ENCODE measurements at places on chromosomes 5 and 9.

GRCh38 chr9:112537561-112537960 is 50.9 kb downstream of the KIAA1958 start:
- DNase-seq: no peak

DNA sequence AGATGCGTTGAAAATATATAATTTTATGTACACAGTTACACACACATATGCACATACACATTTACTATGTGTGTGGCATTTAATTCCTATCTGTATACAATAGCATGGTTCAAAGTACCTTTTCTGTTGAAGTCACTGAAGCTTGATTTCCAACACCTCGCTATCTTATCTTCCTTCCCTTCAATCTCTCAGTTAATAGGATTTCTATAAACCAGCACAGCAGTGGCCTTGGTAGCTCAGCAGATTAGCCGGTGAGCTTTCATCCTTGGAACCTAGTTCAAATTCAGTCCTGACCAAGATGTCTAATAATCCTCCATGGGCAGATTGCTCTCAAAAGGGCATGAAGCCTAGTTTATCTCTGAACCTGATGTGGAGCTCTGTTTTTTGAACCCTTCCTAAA is 2389.5 kb downstream of the MAT2B start:
- no peak for DNase-seq

DNA sequence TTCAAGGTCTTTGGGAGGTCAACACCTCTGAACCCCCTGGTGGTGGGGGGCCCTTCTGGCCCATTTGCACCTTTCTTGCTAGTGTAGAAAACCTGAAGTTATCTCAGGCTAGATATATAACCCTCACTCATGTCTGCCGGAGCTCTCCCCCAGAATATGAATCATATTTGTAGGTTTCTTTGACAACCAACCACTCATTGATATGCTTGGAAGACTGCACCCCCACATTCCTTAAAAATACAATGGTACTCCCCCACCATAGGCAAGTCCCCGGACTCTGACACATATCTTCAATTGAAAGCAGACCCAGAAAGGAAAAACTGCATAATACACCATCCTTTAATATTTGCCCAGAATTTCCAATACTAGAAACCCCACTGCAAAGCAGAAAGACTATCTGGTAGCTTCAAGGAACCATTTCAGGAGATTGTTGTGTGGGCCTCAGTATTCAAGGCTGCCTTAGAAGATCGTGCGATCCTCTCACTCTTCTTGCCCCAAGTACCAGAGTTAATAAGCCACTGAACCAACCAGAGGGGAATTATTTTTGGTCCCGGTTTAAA is 978 bp upstream of the UBE2B start:
- DNase-seq: no peak

GRCh38 chr5:125668884-125669283 is 754.3 kb upstream of the GRAMD2B start:
- no peak for DNase-seq

GRCh38 chr5:172919525-172920446 is 39.4 kb upstream of the RPL26L1 start:
- DNase-seq: no peak

- no peak for DNase-seq
Observed at GRCh38 chr9:123689701-123690428, 240.1 kb downstream of the DENND1A start.

DNA sequence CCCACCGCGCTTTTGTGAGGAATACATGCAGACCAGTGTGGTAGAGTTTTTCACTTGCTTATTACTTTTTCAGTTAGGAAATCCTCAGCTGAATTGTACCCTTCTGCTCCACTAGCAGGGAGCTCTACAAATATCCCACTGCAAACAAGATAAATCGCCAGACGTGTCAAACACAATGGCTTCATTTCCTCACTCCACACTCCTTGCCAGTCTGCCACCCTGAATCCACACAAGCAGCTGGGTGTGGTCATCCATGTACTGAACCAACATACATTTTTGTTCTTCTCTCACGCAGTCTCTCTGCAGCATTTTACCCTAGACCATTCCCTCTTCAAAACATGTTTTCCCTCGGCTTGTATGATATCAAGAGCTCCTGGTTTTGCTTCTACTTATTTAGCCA is 3.7 kb upstream of the ROR2 start:
- no peak for DNase-seq

- DNase-seq: no peak
Observed at GRCh38 chr5:132259069-132259851, 1.8 kb downstream of the PDLIM4 start.

GRCh38 chr9:69131682-69132081 is 42.4 kb upstream of the TJP2 start:
- no peak for DNase-seq

- DNase-seq: no peak
Observed at GRCh38 chr9:131274674-131275331, 1.5 kb downstream of the FAM78A start.

- DNase-seq: no peak
Observed at GRCh38 chr9:91146391-91147019, 215.2 kb downstream of the AUH start.

DNA sequence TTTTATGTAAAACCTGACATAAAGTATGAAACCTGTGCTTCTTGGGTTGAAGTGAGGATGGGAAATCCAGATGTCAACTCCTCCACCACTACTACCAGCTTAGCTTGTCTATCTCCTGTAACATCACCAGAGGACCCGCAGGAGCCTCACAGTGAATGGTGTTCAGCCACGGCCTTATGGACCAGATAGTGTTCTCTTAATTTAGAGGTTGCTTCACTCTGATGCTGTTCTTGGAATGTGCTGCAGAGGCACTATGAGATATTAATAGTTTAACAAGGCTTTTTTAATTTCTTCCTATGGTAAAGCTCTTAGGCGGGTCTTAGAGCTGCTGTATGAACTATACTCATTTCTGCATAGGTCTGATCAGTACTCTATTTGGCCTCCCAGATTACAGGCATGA is 27.9 kb downstream of the NFX1 start:
- no peak for DNase-seq

- DNase-seq: no peak
Observed at GRCh38 chr5:82100303-82101077, 128.7 kb downstream of the ATG10 start.

- DNase-seq: no peak
Observed at GRCh38 chr9:16708656-16709435, 161.6 kb downstream of the BNC2 start.

DNA sequence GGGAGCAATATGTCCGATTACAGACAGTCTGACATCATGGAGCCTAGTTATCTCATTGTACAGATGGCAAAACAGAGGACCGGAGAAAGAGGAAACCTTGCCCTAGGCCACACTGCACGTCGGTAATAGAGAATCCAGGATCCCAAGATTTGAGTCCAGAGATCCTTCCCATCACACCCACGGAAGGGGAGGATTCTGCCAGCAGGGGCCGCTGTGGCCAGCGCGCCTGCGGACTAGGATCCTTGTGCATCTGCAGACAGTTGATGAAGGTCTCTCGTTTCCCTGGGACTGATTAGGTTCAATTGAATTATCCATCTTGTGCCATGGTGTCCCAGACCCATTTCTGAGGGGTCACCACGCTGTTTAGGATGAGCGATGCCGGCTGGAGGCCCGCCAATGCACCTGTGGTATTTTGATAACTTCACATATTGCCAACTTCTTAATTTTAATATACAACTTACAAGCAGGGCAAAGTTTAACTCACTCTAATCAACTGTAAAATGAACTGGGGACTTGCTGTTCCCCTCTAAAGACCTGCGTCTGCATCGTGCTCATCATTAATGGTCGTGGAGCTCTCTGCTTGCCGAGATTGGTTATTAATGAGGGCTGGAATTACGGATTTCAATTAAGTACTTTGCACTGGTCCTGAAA is 592.7 kb upstream of the BRINP1 start:
- no peak for DNase-seq

DNA sequence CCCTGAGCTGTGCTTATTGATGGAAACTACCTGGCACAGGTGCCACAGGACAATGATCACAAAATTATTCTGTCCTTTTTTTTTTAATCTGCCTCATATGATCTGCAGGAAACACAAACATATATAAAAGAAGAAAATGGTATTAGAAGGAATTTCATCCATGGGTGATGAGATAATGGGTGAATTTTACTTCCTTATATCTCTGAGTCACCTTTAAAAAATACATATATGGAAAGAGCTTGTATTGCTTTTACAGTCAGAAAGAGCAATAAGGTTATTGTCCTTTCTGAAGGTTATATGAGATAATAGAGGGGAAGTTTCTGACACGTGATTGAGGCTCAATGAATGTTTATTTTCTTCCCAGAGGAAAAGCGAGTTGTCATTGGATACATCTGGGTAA is 31.6 kb downstream of the NEURL1B start:
- DNase-seq: no peak

- no peak for DNase-seq
Observed at GRCh38 chr5:67502951-67503350, 306.4 kb upstream of the CD180 start.

DNA sequence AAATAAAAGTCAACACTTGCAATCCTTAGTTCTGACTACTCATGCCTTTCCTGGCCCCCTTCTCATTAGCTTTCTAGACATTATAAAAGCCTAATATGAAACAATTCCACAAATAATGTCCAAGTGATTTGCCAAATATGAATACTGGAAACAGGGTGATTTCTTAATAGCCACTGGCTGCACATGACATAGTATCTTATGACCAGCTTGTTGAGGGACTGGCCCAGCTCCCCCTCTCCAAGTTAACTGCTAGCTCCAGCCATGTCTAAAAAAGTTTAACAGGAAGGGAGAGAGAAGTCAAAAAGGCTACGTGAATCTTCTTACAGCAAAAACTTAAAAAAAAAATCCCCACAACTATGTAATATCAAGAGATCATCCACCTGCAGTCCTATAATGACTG is 1.5 kb downstream of the CERT1 start:
- no peak for DNase-seq

DNA sequence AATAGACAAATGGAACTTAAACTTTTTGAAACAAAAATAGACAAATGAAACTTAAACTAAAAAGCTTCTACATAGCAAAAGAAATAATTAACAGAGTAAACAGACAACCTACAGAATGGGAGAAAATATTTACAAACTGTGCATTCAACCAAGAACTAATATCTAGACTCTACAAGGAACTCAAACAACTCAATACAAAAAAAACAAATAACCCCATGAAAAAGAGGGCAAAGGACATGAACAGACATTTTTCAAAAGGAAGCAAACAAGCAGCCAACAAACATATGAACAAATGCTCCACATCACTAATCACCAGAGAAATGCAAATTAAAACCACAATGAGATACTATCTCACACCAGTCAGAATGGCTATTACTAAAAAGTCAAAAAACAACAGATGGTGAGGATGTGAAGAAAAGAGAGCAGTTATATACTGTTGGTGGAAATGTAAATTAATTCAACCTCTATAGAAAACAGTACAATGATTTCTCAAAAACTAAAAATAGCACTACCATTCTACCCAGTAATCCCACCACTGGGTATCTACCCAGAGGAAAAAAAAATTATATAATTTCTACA is 170.8 kb upstream of the RGMB start:
- DNase-seq: no peak
